ENCODE measurements at places on chromosomes 2 and 18.

- peak; percentile 72 for DNase-seq
Measured at GRCh38 chr2:217166241-217166850, 306.5 kb upstream of the TNP1 start.

DNA sequence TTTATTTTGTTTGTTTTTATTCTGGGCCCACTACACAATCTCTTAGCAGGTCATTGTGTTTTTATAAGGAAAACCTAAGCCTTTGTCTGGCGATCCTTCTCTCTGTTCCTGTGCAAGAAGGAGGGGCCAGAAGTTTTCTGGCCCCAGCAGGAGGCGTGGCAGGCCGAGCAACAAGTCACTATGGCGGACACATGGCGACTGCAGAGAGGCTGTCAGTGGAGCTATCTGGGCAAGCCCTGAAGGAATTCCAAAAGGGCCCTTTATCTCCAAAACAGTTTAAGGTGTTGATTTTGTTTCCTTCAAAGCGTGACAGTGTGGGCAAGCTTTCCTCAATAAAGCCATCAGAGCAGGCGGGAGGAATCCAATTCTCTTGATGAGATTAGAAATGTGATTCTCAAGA, 118.8 kb upstream of the CTAGE1 start:
- DNase-seq = no peak

GRCh38 chr2:229612384-229612971, 101.9 kb downstream of the DNER start:
- no peak for DNase-seq

DNA sequence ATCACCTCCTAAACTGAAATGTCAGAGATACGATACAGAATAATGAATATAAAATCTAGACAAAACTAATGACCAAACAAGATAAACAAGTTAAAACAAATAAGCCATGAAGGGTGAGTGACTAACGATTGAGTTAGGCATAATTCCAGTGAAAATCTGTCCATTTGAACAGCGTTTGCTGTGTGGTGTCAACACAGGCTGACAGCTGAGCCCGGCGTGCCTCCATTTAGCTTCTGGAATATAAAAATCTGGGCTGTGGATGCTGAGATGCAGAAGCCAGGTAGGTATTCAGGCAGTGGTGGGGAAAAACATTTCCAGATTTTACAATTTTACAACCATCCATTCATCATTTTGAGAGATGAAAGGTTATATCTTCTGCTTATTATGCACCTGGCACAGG, 2041.4 kb upstream of the CELF4 start:
- no peak for DNase-seq

- DNase-seq = no peak
Measured at GRCh38 chr2:162320864-162321517, 2.5 kb upstream of the IFIH1 start.

DNA sequence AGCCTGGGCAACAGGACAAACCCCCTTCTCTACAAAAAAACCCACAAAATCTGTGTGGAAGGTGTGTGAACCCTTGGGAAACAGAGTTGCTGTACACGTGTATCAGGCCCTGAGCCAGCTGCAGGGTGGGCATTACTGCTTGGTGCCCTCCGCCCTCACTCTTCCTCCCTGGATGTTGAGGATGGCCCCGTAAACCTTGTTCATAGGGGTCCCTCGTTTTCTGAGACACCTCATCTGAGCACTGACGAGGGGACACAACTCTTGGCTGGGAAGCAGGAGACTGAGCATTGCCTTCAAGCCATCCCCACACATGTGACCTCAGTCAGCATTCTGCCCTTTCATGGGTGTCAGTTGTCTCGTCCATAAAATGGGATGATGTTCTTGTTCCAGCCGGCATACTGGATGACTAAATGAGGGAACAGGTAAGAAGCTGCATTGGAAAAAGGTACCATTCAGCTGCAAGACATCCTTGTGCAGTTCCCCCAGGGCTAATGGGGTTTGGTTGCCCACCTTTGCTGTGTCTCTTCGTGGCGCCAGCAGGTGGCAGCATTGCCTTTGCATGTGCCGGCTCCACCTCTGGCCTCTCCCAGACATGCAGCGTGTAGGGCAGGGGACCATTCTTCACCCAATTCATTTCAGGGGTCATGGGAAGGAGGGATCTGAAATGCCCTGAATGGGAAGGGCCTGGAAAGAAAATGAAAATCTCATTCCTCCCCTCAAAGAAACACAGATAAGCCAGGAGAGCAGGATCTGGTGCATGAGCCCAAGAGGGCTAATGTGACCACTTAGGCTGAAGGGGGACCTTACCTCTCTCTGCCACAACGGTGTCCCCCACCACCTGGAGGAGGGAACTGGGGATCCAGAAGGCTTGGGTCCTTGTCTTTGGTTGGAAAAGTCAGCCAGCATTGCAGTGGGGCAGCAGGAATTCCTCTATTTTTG, 36.4 kb upstream of the HAAO start:
- peak; percentile 89 for DNase-seq

- no peak for DNase-seq
Measured at GRCh38 chr18:46856973-46857372, 60.3 kb downstream of the PIAS2 start.

DNA sequence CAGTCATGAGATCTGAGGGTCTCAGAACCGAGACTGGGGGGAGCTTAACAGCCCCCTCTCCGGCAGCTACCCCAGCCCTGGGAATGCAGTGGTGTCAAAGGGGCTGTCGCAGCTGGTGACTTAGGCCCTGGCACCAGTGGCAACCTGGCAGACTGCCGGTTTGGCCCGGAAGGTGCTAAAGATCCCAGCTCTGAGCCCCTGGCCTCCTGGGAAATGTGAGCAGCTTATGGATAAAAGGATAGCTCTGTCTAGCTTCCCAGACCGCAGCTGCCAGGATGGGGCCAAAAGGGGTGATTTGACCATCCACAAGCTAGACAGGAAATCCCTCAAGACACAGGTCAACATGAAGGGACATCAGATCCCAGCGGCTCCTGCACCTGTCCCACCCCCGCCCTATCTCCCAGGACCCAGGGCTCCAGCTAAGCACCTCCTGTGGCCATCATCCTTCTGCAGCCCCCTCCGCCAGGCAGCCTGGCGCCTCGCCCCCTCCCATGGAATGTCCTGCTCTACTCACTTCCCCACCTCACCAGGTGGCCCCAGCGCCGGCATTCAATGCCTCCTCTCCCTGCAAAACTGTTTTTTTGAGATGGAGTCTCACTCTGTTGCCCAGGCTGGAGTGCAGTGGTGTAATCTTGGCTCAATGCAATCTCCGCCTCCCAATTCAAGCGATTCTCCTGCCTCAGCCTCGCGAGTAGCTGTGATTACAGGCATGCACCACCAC, 33.2 kb upstream of the EFHD1 start:
- no peak for DNase-seq

DNA sequence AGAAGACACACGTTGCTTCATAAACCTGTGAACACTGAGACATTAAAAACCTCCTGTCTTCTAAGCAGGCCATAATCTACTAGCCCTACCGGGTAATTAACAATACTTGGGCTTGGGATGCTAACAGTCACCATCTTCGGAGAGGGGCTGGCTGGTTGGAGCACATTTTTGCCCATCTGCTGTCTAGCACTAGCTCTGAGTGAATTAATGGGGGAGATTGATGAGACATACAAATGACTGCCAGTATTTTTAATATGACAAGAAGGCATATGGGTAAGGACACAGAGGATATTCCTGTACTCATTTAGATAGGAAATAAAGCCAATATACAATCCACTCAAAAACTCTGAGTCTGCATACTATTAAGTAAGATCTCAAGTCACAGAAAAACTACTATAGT, 651.6 kb upstream of the SOX11 start:
- DNase-seq = no peak

- peak; percentile 84 for DNase-seq
Measured at GRCh38 chr18:63439334-63439733, 17.1 kb upstream of the VPS4B start.

DNA sequence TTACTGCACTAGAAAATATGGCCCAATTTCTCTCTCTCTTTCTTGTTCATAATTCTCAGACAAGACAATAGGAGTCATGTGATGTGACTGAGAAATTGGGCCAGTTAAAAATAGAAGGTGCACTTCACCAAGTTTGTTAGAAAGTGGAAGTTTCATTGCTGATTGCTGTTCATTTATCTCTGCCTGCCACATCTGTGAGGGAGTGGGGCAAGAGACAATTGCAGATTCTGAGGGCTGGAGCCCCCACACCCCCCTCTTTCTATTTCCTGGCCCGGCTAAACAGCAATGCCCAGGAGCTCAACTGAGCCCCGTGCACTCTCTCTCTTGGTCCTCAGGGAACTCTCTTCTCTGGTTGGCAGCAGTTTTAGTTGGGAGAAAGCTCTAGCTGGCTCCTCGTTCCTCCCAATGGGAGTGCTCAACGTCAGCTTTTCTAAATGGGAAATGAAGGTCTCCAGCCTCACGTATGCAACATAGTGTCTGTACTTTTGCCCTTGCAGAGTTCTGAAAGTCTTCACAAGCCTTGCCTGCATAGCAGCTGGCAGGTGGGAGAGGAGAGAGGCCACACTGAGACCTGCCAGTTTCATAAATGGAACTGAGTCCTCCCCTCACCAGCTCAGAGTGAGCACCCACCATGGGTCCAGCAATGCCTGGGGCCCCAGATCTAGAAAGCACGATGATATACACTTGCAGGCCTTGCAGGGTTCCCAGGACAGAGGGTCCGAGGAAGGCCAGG, 115.7 kb downstream of the MYCN start:
- DNase-seq = no peak

- DNase-seq = no peak
Measured at GRCh38 chr2:32926708-32927084, 20.1 kb upstream of the LTBP1 start.

DNA sequence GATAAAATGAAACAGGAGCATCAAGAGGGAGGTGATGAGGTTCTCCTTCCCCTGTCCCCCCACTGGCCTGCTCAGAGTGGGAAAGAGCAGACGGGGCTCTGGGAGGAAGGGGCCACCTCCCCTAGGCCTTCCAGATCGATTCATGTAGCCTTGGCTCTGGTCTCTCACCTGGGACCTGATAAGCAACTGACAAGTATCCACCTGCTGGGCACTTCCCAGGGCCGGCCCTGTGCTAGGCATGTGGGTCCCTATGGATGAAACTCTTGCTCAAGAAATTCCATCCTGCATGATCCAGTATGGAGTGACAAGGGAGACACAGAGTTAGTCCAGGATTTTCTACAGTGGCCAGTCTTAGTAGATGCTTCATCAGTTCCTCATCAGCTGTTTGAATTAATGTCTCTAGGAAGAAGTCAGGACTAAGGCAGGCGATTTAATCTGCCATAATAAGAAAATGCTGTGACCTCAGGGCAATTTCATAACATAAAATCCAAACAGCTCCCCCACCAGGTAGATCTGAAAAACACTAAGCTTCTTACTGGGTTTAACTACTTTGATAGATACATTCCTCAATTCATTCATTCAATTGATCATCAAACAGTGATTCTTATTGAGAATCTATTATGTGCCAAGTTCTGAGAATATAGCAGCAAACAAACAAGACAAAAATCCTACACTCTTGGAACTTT, 44.7 kb upstream of the ZFP36L2 start:
- DNase-seq = no peak

GRCh38 chr18:35197296-35197695, 43.5 kb upstream of the ZNF397 start:
- DNase-seq = no peak

GRCh38 chr18:73528066-73528465, 619.6 kb downstream of the FBXO15 start:
- DNase-seq = no peak

DNA sequence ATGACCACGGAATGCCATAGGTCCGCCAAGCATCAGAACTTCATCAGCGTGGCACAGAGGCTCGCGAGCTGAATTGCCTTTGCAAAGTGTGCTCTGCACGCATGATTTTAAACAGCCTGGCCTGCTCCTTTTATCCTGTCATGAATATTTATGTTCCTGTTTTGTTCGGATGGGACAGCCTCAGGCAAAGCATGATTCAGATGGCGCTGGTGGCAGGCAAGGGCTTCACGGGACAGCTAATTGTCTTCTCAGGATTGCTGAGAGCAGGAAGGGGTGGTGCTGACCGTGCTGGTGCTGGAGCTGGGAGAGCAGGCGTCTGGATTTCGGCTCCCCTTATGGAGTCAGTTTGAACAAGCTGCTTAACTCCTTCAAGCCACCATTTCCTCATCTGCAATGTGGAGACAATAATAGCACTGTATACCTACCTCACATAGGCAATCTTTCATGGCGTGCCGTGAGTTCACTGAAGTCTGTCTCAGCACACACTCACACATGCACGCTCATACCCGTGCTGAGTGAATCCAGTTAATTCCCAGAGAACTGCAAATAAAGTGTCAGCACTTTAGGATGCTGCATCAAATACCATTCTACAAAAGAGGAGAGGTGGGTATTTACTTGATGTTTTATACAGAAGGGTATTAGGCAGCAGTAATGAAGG, 79.7 kb upstream of the APCDD1 start:
- peak; percentile 32 for DNase-seq

DNA sequence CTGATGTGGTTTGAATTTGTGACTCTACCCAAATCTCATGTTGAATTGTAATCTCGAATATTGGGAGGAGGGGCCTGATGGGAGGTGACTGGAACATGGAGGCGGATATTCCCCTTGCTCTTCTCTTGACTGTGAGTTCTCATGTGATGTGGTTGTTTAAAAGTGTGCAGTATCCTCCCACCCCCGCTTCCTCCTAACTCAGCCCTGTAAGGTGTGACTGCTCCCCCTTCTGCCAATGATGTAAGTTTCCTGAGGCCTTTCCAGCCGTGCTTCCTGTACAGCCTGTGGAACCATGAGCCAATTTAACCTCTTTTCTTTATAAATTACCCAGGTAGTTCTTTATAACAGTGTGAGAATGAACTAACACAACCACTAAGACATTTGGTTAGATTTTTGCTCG, 458.4 kb downstream of the THSD7B start:
- DNase-seq = no peak

GRCh38 chr2:118878531-118879149, 31.2 kb upstream of the EN1 start:
- no peak for DNase-seq

GRCh38 chr2:194203898-194204297, 1453.1 kb upstream of the SLC39A10 start:
- DNase-seq = peak; percentile 28

- DNase-seq = no peak
Measured at GRCh38 chr18:48754559-48754958, 196.2 kb downstream of the SMAD7 start.

Data from adipocyte (in vitro differentiated cells).